ENCODE measurements at places on chromosomes 12 and 14. TPM values are rescaled to one million over a fixed set of nuclear protein-coding genes. Genes with fewer than 3 reads are reported as not detected.

Gene ISM2
- total RNA-seq: 4.3 TPM

Gene SLC38A4
- 0.42 TPM for total RNA-seq

Gene BDKRB2
- 0.21 TPM for total RNA-seq

Gene RNASE7
- not detected for total RNA-seq

Gene HCAR2
- total RNA-seq: 0.34 TPM

Gene TAS2R50
- 1.6 TPM for total RNA-seq

Gene ADIPOR2
- 84.0 TPM for total RNA-seq

Gene DGKA
- total RNA-seq: 13.7 TPM

Gene CYP27B1
- 4.5 TPM for total RNA-seq

Gene B4GALNT1
- 34.5 TPM for total RNA-seq

Gene GPD1
- 0.58 TPM for total RNA-seq

Gene GPATCH2L
- 63.2 TPM for total RNA-seq

Gene MYF6
- total RNA-seq: not detected

Gene YEATS4
- 43.7 TPM for total RNA-seq

Gene NINJ2
- total RNA-seq: 0.42 TPM

Gene CAND1
- total RNA-seq: 196 TPM

Gene DACT1
- total RNA-seq: 5.1 TPM

Gene CD69
- total RNA-seq: 0.26 TPM

Gene P2RX7
- total RNA-seq: 0.42 TPM

Gene CLMN
- 12.2 TPM for total RNA-seq

Gene MYF5
- not detected for total RNA-seq

Gene PITPNM2
- total RNA-seq: 8.9 TPM

Gene UBR7
- 73.1 TPM for total RNA-seq

Gene MTHFD1
- total RNA-seq: 293 TPM

Gene FAM90A1
- total RNA-seq: not detected

Gene HOXC9
- 22.3 TPM for total RNA-seq

Gene FOXN4
- total RNA-seq: not detected

Gene RHEBL1
- total RNA-seq: 1.6 TPM

Gene SLC22A17
- total RNA-seq: 23.0 TPM

Gene OR4E2
- total RNA-seq: 10.8 TPM

Gene CBLN3
- total RNA-seq: 0.80 TPM

Gene KLHL42
- 32.4 TPM for total RNA-seq

Gene SLC25A47
- not detected for total RNA-seq

Gene TC2N
- total RNA-seq: 0.59 TPM

Gene KRT79
- not detected for total RNA-seq

Gene ADCK1
- 8.3 TPM for total RNA-seq

Gene ZFHX2
- total RNA-seq: 4.8 TPM

Gene SPATS2
- total RNA-seq: 82.8 TPM

Gene CAPS2
- total RNA-seq: 10.4 TPM

Gene ATP5MC2
- total RNA-seq: 447 TPM

Gene TSHR
- not detected for total RNA-seq

Gene HHIPL1
- 0.15 TPM for total RNA-seq

Gene ASB2
- not detected for total RNA-seq

Gene SIX6
- total RNA-seq: 0.28 TPM

Gene BATF
- not detected for total RNA-seq

Gene RBMS2
- total RNA-seq: 37.5 TPM

Gene KLHDC2
- 39.6 TPM for total RNA-seq

Gene RPL10L
- not detected for total RNA-seq

Gene P3H3
- 45.3 TPM for total RNA-seq

Gene SDR9C7
- total RNA-seq: not detected

Gene FAM222A
- total RNA-seq: 5.5 TPM

Gene PTPRO
- total RNA-seq: 2.8 TPM

Gene DTX1
- 5.5 TPM for total RNA-seq

Gene SLC7A7
- total RNA-seq: 1.9 TPM

Gene TAC3
- total RNA-seq: 0.79 TPM

Gene MAP1LC3B2
- total RNA-seq: 3.9 TPM

Measured in A673 (cell line).